Urothelium cell line (cell line): ENCODE measurements at places on chromosomes 5 and 9.

- no peak for DNase-seq
Measured at GRCh38 chr9:27799326-27799725, 226.0 kb upstream of the C9orf72 start.

DNA sequence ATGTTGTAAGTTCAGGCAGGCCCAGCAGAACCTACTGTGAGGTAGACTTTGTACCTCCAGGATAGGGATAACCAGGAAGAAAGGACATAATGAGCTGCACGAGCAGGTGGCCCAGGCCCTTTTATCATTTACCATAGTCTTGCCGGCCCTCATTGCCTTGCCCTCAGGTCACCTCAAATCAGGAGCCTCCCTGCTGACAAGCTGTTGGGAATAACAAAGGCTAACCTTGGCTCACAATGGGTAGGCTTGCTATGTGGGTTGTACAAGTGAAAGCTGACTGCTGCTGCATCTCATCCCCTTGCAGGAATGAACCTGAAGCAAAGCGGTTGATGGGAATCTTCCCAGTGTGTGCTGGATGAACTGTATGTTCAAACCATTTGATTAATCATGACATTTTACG lies 159.5 kb upstream of the ACTBL2 start:
- no peak for DNase-seq

DNA sequence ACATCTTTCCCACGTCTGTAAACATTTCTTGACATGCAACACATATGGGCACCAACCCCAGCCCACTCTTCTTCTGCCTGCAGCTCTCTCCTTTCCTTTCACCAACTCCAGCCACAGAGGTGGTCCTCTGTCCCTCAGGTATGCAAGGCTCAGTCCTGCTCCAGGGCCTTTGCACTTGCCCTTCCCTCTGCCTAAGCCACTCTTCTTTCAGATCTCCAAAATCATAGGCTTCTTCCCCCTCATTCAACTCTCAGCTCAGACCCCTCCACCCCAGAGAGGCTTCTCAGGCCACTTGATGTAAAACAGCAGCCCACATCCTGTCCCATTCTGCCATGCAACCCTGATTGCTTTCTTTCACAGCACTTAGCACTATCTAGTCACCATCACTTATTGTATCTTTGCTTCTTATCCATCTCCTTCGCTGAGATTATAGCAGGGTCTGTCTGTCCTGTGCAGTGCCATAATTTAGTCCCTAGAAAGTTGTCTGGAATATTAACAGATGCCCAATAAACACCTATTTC lies 3.4 kb downstream of the LIFR start:
- no peak for DNase-seq

GRCh38 chr5:383066-383465 lies 59.9 kb upstream of the EXOC3 start:
- no peak for DNase-seq

DNA sequence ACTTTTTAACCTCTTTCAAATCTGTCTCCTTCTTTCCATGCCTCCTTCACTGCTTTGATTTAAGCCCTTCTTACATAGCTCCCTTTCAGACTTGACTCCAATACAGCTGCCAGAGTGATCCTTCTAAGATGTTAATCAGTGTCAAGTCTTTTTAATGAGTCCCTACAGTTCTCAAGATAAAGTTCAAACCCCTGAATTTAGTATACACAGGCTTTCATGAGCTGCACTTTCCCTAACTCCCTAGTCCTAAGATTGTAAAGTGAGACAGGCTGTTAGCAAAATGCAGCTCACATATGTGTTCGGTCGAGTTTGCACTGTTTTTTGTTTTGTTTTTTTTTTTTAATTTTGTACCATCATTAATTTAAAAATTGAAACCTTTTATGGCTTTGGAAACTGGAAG lies 190.4 kb upstream of the VCAN start:
- peak; percentile 4 for DNase-seq

DNA sequence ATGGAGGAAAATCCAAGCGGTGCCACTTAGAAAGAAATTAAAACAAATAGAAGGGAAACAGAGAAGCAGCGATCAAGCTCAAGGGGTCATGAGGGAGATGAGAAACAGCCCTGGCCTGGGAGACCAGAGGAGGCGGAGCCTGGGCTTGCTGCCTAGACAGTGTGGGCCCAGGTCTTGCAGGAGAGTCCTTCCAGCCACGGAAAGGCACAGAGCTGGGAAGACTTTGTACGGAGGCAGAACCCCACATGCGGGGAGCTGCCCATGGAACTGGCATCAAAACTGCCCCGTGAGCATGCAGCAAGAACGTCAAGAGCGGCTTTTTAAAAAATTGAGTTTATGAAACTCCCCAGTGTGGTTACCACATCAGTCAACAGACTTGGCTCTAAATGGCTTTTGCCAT lies 119.4 kb downstream of the IRX1 start:
- no peak for DNase-seq

GRCh38 chr5:53381-54174 lies 38.4 kb upstream of the PLEKHG4B start:
- DNase-seq, result peak; percentile 93

DNA sequence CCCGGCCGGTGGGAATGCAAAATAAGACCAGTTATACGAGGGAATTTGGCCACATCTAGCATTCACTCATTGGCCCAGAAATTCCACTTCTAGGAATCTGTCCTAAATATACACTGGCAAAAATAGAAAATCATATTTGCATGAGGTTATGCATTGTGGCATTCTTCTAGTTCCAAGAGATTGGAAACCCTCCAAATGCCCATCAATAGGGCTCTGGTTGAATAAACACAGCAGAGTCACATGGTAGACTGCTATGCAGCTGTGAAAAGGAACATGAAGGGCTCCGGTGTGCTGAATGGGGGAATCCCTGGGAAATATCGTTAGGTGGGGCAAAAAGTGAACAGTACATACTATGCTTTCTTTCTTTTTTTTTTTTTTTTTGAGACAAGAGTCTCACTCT lies 36.8 kb downstream of the PTGES start:
- DNase-seq, result no peak

GRCh38 chr5:59923465-59923864 lies 29.9 kb upstream of the PDE4D start:
- no peak for DNase-seq

GRCh38 chr5:144585681-144586080 lies 415.0 kb downstream of the KCTD16 start:
- DNase-seq, result no peak

DNA sequence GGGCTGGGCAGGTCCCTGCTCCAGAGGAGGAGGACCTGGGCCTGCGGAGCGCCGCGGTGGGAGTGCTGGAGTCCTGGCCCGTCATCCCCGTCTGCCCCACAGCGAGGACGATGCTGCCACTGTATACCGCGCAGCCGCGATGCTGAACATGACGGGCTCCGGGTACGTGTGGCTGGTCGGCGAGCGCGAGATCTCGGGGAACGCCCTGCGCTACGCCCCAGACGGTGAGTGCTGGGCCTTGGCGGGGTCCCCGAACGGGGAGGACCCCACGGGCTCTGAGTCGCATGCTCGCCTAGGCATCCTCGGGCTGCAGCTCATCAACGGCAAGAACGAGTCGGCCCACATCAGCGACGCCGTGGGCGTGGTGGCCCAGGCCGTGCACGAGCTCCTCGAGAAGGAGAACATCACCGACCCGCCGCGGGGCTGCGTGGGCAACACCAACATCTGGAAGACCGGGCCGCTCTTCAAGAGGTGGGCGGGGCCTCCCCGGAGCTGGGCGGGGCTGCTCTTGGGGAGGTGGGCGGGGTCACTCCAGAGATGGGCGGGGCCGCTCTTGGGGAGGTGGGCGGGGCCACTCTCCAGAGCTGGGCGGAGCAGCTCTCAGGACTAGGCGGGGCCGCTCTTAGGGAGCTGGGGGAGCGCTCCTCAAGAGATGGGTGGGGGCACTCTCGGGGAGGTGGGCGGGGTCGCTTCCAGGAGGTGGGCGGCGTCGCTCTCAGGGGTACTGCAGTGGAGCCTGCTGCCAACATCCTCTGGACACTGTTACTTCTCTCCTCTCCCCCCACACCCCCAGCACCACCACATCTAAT lies 13.1 kb downstream of the LRRC26 start:
- no peak for DNase-seq

DNA sequence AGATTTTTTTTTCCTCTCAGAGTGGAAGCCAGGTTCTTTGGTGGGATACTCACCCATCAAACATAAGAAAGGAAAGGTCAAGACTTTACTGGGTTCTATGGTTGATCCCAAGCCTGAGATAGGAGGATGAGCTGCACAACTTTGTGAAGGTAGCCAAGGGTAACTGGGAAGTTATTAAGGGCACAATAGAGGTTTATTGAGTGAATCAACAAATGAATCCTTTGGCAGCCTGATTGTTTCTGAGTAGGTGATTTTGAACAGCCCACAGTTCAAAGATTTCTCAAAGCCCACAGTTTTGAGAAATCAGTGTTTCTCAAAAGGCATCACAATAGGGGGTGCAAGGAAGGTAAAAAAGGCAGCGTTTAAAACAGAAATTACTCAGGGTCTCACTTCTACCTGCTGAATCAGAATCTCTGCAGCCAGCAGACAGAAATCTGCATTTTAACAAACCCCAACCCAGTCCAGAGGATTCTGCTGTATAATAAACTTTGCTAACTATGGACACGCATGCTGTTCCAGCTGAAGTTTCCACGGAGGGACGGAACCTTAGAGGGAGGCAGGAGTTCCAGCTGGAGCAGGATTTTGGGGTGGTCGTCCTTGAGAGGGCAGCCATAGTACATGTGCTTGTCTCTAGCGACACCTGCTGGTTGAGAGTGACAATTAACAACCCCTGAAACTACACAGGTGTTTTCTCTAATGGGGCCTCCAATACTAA lies 32.7 kb upstream of the FSD1L start:
- DNase-seq, result peak; percentile 57

GRCh38 chr5:129691220-129691619 lies 56.7 kb upstream of the MINAR2 start:
- no peak for DNase-seq

DNA sequence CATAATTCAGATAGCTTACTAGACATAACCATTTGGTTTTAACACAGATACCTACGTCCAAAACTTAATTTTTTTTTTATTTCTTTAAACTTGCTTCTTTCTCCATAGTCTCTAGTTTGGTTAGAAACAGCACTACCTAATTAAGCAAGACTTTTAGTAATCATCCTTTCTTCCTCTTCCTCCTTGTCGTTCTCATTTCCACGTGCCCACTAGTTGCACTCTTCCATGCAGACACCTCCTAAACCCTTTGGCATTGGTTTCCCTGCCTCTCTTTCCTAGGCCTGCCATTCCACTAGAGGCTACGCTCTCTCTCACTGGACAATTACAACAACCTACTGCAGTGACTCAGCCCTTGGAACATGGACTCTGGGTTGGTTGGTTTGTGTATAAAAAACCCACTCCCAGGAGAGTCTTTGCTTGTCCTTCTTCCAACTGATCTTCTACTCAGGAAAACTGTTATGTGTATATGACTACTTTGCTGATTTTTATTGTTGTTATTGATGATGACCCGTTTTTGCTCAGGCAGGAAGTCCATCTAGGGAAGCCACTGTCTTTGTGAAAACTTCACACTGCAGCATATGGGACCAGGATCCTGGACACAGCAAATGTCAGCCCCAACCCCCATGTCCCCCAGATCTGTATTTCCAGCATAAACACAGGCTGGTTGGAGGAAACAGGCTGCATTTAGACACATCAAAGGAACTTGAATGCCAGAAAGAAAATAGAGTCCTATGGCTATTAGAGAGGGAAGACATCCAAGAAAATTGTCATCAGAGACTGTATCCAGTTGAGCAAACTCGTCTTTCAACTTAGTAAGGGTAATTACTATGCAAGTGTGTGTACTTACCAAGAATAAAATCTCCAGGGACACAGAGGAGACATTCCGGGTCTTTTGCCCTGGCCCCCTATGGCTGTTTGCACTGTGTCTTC lies 503.2 kb downstream of the GADD45G start:
- DNase-seq, result no peak

GRCh38 chr9:13354733-13355132 lies 75.2 kb upstream of the MPDZ start:
- no peak for DNase-seq

DNA sequence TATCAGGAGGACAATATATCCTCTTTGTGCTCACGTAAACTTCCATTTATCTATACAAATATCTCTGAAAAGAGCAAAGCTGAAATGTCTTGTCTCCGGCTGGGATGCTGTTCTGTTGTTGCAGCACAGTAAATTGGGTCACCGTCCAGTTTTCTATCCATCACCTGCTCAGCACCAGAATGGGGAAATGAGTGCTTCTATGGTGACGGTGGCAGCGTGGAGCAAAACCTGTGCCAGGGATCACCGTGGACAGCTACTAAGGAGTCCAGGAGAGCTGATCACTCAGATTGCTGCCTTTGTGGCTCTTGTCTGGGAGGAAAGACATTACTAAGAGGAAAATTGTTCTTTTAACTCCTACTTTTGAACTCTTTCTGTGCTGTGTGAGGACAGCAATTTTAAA lies 531.6 kb downstream of the PSAT1 start:
- no peak for DNase-seq
